Iris pigment epithelial cell (primary cell): ENCODE measurements at places on chromosomes 13 and 19.

DNA sequence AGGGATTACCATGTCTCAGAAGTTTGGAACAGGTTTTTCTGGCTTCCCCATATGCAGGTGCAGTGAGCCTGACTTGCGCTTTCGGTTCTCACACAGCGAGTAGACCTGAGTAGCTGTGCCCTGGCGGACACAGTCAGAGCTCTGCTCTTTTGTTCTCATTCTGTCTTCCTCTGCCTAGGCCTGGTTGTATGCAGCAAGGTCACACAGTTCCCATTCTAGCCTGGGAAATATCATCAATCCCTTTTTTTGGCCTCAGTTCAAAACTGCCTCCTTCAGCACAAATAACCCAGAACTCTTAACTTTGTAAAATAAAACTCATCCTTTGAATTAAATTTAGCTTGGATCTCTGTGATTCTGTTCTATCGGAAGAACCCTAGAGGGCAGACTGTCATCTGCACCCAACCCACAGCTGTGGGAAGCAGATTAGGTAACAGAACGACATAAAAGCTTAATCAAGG, 10.2 kb downstream of the OXGR1 start:
- no peak for DNase-seq

GRCh38 chr19:47707135-47707925, 5.9 kb upstream of the EHD2 start:
- DNase-seq: peak; percentile 75

GRCh38 chr19:29942404-29943261, 594 bp downstream of the URI1 start:
- peak; percentile 34 for DNase-seq

GRCh38 chr13:27170221-27170515, 1.4 kb downstream of the USP12 start:
- DNase-seq: peak; percentile 89

GRCh38 chr19:28283592-28283991, 929.4 kb downstream of the UQCRFS1 start:
- no peak for DNase-seq

DNA sequence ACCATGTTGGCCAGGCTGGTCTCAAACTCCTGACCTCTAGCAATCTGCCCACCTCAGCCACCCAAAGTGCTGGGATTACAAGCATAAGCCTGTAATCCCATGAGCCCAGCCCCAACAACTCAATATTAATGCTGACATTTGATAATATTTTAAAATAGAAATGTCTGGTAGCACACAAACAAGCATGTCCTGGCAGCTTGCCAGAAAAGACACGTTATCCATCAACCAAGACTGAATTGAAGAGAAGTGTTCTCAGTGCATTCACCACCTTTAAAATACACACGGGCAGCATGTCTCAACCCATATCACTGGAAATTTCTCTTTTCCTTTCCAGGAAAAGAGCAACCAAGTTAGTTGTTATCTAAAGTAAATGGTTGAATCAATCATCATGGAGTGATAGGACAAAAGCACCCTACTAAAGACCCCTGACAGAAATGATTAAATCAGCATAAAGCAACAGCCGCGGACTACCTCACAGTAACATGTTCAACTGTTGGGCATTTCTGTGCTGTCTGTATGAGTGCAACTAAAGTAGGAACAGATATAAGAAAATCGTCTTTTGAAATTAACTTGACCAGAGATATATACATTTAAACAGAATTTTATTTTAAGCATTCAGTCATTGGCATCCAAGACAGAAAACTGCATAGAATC, 25.0 kb downstream of the LHFPL6 start:
- DNase-seq: no peak

DNA sequence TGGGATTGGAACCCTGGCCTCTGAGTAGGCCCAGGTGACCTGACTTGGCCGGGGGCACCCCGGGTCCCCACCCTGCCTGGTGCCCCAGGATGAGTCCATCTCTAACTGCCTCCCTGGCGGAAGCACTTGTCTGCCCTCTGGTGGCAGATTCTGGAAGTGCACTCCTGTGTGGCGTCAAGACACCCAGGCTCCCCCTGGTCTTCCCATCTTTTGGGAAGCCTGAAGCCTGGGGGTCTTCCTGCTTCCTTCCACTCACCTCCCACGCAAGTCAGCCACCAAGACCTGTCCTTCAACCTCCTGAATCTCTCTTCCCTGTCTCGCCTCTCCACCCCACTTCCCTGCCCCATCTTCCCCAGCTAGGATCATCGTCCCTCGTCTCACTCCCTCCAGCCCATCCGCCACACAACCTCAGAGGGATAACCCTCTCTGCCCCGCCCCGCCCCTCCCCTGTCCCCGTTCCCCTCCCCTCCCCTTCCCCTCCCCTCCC, 7.4 kb downstream of the RABAC1 start:
- peak; percentile 59 for DNase-seq

GRCh38 chr19:32543115-32543900, 37.7 kb upstream of the PDCD5 start:
- peak; percentile 81 for DNase-seq

GRCh38 chr13:111623208-111623607, 302.8 kb downstream of the TEX29 start:
- DNase-seq: no peak

GRCh38 chr13:101065329-101065728, 351.0 kb downstream of the NALCN start:
- DNase-seq: no peak

- DNase-seq: no peak
Measured at GRCh38 chr13:23668562-23668961, 98.3 kb downstream of the TNFRSF19 start.

DNA sequence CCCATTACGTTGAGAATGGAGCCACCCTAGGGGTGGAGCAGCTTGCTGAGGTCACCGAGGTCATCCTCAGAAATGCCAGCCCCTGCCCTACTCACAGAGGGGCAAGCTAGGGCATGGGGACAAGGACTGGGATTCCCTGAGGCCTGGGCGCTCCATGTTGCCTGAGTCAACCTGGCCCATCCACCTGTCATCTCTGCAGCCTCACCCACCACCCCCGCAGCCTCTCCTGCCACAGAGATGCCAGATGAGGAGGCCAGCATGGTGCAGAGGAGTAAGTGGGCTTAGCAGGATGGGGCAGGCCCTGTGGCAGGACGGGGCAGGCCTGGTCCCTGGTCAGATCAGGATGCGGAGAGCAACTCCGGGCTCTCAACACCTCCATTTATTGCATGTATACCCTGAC, 9.5 kb downstream of the NKPD1 start:
- DNase-seq: no peak

- DNase-seq: peak; percentile 73
Measured at GRCh38 chr13:73913079-73913740, 221.0 kb downstream of the KLF12 start.
